G401 (cell line): ENCODE measurements at places on chromosomes 5 and 9.

GRCh38 chr5:160155017-160155750 lies 35.9 kb upstream of the PWWP2A start:
- no peak for DNase-seq

DNA sequence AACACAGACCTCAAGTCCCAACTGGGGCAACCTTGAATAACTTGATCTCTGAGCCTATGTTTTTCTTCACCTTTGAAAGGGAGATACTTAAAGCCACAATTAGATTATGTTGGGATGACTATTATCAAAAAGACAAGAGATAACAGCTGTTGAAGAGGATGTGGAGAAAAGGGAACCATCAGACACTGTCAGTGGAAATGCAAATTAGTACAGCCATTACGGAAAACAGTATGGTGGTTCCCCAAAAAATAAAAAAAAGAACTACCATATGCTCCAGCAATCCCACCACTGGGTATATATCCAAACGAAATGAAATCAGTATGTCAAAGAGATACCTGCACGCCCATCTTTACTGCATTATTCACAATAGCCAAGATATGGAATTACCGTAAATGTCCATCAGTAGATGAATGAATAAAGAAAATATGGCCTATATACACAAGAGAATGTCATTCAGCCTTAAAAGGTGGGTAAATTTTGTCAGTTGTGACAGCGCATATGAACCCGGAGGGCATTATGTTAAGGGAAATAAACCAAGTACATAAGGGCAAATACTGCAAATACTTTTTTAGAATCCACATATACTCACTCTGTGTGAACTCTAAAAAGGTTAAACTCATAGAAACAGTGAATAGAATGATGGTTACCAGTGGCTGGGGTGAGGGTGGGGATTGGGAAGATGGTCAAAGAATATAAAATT lies 12.7 kb downstream of the FAT2 start:
- no peak for DNase-seq

DNA sequence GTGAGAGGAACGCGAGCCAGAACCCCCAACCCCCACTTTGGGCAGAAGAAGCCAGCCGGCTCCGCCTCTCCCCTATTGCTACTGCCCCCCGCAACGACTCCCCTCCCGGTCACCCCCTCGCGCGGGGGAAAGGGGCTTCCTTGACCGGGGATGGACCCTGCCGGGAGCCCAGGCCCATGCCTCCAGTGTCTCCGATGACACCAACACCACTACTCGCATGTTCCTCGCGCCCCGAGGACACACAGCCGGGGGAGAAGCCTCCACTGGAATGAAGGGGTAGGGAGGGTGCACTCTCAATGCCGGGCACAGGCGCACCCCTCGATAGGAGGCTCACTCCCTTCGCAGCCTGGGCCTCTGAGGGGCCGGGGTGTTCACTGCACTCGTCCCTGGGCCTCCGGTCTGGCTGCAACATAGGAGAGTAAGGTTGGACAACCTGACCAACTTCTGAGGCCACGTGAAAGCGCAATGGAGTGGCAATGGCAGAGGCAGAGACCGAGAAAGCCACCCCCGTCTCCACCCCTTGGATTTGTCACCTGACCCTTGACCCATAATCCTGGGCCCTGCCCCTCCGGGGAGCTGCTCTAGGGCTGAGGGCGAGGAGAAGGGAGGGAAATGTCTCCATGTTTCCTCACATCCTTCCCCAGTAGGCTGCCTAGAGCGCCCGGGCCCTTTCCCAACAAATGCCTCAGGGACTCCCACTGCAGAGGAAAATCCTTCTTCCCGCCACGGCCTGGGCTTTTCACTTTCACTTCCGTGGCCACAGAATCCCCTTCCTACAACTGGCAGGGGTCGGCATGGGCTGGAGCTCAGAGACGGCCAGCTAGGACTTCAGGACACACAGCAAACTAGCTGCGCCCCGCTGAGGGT lies 1.1 kb upstream of the CNTFR start:
- no peak for DNase-seq

DNA sequence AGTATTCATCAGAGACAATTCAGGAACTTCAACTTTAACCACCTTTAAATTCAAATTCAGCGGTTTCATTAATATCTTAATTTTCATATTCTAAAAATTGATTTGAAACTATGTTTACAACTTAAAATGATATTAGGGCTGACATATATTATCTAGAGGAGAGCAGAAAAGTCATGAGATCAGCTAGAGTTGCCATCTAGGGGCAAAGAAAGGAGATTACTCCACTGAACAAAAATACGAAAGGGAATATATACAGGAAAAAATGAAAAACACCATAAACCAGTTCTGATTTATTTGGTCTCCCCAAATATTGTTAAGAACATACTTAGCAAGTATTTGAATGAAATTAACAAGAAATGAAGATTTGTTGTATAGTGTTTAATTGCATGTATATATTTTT lies 946.3 kb downstream of the DTWD2 start:
- DNase-seq = peak; percentile 19

DNA sequence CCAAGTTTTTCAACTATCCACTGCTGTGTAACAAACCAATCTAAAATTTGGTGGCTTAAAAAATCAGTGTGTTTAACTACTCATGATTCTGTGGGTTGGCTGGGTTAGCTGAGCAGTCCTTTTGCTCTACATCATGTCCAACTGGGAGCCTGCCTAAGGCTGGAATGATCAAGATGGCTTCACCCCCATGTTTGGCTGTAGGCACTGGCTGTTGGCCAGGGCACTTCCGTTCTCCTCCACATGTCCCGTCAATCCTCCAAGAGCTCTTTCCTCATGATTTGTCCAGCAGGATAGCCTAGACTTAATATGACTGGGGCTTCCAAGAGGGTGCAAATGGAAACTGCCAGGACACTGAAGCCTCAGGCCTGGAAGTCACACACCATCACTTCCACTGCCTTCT lies 17.0 kb upstream of the TSSK1B start:
- peak; percentile 41 for DNase-seq
